Activated naive CD8-positive, alpha-beta T cell treated with anti-CD3 and anti-CD28 coated beads, Interleukin-2, amount 10 ng/mL, durations not matched to agents 7 days and 5 days (primary cell): ENCODE measurements at places on chromosomes 1 and 21.
A peak's percentile ranks its signal among the peaks of the same experiment; 100 is the strongest.

DNA sequence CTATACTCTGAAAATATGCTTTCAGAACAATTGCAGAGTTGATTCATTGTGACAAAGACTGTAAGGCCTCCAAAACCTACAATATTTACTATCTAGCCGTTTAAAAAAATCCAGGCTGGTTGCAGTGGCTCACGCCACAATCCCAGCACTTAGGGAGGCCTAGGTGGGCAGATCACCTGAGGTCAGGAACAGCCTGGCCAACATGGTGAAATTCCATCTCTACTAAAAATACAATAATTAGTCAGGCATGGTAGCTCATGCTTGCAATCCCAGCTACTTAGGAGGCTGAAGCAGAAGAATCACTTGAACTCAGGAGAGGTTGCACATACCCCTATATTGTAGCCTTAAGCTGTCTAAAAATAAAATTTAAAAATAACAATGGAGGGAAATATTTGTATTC lies 5.3 kb upstream of the TFF2 start:
- H3K36me3 ChIP-seq, result peaks cover 5% of the 10 kb centered on the region
- no peak for DNase-seq
- no peak overlapping the region for H3K4me3 ChIP-seq
- peaks cover 7% of the 10 kb centered on the region for H3K27me3 ChIP-seq
- peaks cover 2% of the 10 kb centered on the region for H3K4me1 ChIP-seq

- DNase-seq, result no peak
- H3K4me1 ChIP-seq, result peaks cover 13% of the 10 kb centered on the region
- H3K27ac ChIP-seq, result no peak overlapping the region
Measured at GRCh38 chr1:239550178-239550577, 163.8 kb downstream of the CHRM3 start.

DNA sequence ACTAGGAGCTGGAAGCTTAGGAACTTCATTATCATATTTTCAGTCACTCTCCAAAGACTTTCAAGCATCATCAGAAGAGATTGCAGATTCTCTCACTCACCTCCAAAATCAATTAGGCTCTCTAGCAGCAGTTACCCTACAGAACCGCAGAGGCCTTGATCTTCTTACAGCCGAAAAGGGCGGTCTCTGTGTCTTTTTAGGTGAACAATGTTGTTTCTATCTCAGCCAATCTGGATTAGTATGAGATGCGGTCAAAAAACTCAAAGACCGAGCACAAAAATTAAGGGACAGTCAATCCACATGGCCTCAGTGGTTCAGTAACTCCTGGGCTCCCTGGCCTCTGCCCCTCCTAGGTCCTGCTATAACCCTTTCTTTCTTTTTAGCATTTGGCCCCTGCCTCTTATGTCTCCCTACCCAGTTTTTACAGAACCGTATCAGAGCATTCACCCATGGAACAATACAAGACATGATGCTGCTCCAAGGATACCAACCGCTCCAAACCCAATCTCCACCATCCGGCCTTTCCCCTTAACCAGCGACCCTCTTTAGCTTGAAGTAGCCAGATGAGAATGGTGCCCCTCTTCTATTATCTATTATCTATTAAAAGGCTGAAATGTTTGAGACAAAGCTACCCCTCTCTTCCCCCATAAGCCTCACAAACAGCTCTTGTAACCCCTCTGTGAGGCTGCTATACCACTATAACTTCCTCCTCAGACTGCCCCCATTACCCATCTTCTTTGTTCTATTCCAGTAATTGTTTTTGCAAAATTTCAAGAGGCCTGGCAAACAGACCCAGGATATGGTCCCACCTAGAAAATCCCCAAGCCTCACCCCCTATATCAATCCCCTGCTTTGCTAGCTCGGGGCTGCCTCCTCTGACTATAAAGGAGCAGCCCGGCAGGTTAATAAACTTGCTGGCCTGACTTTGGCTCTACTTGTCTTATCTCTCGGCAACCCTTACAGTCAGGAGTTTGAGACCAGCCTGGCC lies 18.7 kb upstream of the CA6 start:
- no peak overlapping the region for H3K27ac ChIP-seq
- H3K36me3 ChIP-seq, result peaks cover 13% of the 10 kb centered on the region
- H3K4me3 ChIP-seq, result no peak overlapping the region
- H3K4me1 ChIP-seq, result peaks cover 20% of the 10 kb centered on the region
- peak; percentile 59 for DNase-seq
- no peaks in the 10 kb centered on the region for H3K27me3 ChIP-seq

- no peak overlapping the region for H3K4me3 ChIP-seq
- no peaks in the 10 kb centered on the region for H3K4me1 ChIP-seq
- DNase-seq, result no peak
- H3K27me3 ChIP-seq, result peaks cover 6% of the 10 kb centered on the region
- no peaks in the 10 kb centered on the region for H3K36me3 ChIP-seq
Measured at GRCh38 chr21:36646645-36647044, 52.3 kb upstream of the SIM2 start.

DNA sequence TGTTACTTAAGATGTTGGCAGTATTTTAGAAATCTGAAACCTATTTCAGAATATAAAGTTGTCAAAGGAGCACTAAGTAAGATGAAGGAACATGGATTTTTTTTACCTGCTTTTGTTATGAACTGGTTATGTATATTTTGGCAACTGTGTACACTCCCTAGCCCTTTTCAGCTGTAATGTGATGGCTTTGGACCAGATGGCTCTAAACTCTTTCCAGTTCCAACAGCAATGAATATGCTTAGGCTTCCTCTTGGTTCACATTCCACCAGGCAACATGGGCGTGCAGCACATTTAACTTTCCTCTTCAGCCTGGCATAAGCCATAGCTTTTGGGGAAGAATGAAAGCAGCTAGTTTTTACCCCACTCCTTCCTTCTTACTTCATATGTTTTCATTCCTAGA lies 95.6 kb upstream of the ADAMTS5 start:
- H3K36me3 ChIP-seq, result no peaks in the 10 kb centered on the region
- H3K27ac ChIP-seq, result no peak overlapping the region
- H3K4me1 ChIP-seq, result no peaks in the 10 kb centered on the region
- no peaks in the 10 kb centered on the region for H3K27me3 ChIP-seq
- no peak overlapping the region for H3K4me3 ChIP-seq

DNA sequence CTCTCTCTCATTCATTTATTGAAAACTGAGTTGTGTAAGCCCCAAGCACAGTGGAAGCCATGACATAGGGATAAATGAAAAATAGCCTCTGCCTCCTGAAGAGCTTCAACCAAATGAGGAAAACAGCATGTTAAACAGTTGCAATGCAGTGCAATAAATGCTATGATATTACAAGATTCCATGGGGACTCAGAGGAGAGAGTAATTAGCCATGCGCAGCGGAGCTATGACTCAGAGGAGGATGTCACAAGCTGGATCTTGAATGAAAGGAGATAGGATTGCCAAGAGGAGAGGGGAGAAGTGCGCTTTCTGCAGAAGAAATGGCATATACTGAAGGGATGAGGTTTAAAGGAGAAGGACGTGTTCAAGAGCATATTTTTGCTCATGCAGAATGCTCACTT lies 231.3 kb upstream of the PLXNA2 start:
- no peak overlapping the region for H3K27ac ChIP-seq
- DNase-seq, result no peak
- H3K4me1 ChIP-seq, result no peaks in the 10 kb centered on the region
- no peaks in the 10 kb centered on the region for H3K36me3 ChIP-seq
- no peak overlapping the region for H3K4me3 ChIP-seq
- no peaks in the 10 kb centered on the region for H3K27me3 ChIP-seq

DNA sequence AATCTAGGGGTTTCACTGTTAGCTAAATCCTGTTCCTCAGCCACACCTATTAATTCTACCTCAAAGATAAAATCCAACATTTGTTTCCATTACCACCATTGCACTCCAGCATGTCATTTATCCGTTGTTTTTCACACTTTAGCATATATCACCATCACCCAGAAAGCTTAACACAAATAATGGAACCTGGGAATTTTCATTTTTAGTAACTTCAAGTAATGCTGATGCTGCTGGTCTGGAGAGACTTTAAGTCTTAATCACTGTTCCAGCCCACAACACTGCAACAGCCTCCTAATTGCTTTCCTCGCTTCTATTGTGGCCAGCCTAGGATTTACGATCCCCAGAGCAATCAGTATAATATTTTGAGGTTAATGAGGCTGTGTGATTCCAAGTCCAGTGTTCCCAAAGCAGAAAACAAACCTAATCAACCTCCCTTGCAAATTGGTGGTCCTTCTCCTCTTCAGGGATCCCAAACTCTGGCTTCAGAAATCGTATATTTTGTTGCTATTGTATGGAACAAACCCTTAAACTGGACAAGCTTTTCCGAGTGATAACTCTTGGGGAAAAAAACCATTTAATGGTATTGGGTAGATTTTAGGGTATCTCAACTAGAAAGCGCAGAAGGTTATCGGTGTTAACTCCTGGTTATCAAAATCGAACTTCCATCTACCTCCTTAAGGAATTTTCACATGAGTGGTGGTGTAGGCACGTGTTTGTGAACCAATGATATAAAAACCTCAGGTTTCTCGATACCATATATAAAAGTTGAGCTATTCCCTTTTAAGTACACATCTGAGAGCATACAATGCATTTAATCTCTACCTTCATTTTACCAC lies 50.0 kb upstream of the BOLA1 start:
- no peak for DNase-seq
- H3K4me1 ChIP-seq, result peaks cover 47% of the 10 kb centered on the region
- peaks cover 34% of the 10 kb centered on the region for H3K36me3 ChIP-seq

DNA sequence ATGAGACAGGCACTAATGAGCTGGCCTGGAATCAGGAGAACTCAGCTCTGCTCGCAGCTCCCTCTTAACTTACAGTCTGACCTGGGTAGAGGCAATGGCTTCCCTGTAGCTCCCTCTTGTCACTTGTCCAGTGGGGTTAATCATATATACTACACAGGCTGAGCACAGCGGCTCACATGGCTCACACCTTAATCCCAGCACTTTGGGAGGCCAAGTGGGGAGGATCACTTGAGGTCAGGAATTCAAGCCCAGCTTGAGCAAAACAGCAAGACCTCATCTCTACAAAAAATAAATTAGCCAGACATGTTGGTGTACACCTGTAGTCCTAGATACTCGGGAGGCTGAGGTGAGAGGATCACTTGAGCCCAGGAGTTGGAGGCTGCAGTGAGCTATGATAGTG lies 4.2 kb downstream of the S100A6 start:
- no peak overlapping the region for H3K4me3 ChIP-seq
- DNase-seq, result peak; percentile 12
- peaks cover 41% of the 10 kb centered on the region for H3K4me1 ChIP-seq
- no peaks in the 10 kb centered on the region for H3K27me3 ChIP-seq
- peak overlapping the region; percentile 89 for H3K27ac ChIP-seq

DNA sequence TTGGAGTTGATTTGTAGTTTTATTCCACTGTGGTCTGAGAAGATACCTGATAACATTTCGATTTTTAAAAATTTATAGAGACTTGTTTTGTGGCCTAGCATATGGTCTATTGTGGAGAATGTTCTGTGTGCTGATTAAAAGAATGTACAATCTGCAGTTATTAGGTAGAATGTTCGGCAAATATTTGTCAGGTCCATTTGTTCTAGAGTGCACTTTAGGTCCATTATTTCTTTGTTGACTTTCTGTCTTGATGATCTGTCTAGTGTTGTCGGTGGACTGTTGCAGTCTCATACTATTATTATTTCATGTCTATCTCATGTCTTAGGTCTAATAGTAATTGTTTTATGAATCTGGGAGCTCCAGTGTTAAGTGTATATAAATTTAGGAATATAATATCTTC lies 116.8 kb downstream of the NME7 start:
- no peaks in the 10 kb centered on the region for H3K4me1 ChIP-seq
- no peak overlapping the region for H3K27ac ChIP-seq
- H3K4me3 ChIP-seq, result no peak overlapping the region

- H3K36me3 ChIP-seq, result peaks cover 8% of the 10 kb centered on the region
- peak overlapping the region; percentile 97 for H3K27ac ChIP-seq
- peaks cover 45% of the 10 kb centered on the region for H3K4me1 ChIP-seq
- no peaks in the 10 kb centered on the region for H3K27me3 ChIP-seq
- DNase-seq, result peak; percentile 38
Measured at GRCh38 chr1:246569248-246570238, 3.3 kb downstream of the CNST start.

DNA sequence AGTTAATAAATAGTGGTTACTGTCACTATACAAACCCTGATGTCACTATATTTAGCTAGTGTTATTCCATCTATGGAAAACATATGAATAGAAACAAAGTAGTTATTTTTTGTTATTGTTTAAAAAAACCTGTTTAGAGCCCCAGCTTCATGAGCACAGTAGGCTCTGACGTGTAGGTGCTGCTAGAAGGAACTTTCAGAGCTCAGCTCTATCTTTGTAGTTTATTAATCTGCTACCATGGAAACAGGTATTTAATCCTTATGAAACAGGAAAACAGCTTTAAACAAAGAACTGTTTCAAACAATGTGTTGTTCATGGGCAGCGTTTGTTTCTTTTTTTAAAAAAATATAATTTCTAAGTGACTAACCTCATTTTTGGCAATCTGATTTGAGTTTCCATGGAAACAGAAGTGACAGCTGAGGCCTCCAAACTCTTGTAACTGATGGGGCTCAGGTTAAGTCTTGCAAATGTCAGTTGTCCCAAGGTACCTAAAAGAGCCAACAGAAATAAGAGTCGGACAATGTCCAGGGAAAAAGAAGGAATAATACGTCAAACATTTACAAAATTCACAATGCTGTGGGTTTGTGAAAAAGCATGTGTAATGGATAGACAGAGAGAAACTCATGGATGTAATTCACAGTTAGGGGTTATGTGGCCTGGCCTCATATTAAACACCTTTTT lies 162.0 kb upstream of the C21orf91 start:
- H3K4me1 ChIP-seq, result no peaks in the 10 kb centered on the region
- H3K27ac ChIP-seq, result no peak overlapping the region
- H3K4me3 ChIP-seq, result no peak overlapping the region
- no peaks in the 10 kb centered on the region for H3K27me3 ChIP-seq
- H3K36me3 ChIP-seq, result no peaks in the 10 kb centered on the region

DNA sequence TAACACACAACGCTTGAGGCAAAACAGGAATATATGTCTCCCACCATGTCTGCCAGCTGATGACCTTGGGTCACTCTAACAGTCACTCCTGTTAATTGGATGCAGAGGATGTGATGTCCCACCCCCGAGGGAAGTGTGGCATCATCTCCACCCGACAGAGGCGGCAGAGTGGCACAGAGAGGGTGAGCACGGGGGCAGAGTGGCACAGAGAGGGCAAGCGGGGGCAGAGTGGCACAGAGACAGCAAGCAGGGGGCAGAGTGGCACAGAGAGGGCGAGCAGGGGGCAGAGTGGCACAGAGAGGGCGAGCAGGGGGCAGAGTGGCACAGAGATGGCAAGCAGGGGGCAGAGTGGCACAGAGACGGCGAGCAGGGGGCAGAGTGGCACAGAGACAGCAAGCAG lies 44.3 kb downstream of the DISP3 start:
- DNase-seq, result no peak
- H3K36me3 ChIP-seq, result no peaks in the 10 kb centered on the region
- H3K4me3 ChIP-seq, result no peak overlapping the region
- H3K4me1 ChIP-seq, result no peaks in the 10 kb centered on the region
- H3K27me3 ChIP-seq, result no peaks in the 10 kb centered on the region

- no peak for DNase-seq
- H3K27me3 ChIP-seq, result no peaks in the 10 kb centered on the region
- H3K4me1 ChIP-seq, result peaks cover 2% of the 10 kb centered on the region
- no peak overlapping the region for H3K27ac ChIP-seq
Measured at GRCh38 chr1:119729044-119729443, 17.3 kb downstream of the PHGDH start.

GRCh38 chr21:36602735-36603134 lies 96.2 kb upstream of the SIM2 start:
- DNase-seq, result no peak
- no peaks in the 10 kb centered on the region for H3K36me3 ChIP-seq
- no peaks in the 10 kb centered on the region for H3K27me3 ChIP-seq
